Glutamatergic neuron (in vitro differentiated cells): ENCODE measurements at places on chromosomes 7 and 10. TPM values are rescaled to one million over a fixed set of nuclear protein-coding genes. Genes with fewer than 3 reads are reported as not detected.

The NCF1 gene
- total RNA-seq = 0.54 TPM

The HSPB1 gene
- total RNA-seq = 50.4 TPM

The CPA2 gene
- not detected for total RNA-seq

The VWDE gene
- total RNA-seq = 12.4 TPM

The TUBB8 gene
- total RNA-seq = 1.1 TPM

The PRKAR1B gene
- 12.8 TPM for total RNA-seq

The MALRD1 gene
- total RNA-seq = 0.27 TPM

The ZCCHC24 gene
- 3.0 TPM for total RNA-seq

The CHRM2 gene
- total RNA-seq = not detected

The SFTPA1 gene
- not detected for total RNA-seq

DNA sequence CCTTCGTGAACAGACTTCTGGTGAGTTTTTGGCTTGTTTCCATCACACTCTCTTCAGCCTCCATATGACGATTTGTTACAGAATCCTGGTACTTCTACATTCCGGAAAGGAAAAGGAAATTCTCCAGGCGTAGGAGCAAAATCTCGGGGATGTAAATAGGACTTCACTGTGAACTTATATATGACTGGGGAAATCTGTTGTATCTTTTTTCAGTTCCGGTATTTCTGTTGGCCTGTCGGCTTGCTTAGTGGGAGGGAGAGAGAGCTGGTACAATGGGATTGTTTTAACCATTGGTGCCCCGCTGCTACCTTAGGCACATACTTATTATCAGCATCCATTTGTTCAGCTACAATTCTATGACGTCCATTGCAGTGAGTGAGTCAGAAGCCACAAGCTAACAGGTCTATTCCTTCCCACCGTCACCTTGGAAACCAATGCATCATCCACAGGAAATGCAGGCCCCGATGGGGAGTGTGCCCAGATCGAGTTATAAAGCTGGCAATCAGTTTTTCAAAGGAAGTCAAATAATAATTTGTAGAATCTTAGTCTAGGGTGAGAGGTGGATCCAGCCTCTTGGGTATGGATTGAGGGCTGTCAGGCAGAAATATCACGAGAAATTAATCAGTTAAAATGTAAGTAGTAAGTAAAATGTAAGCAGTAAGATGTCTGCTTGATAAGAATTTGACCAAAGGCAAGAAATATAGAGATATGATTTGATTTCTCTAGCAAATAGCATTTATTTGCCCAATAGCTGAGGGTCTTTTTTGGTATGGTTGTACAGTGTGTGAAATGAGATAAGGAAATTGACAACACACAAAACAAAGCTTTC is 92.0 kb upstream of the MKLN1 start:
- no peaks in the 10 kb centered on the region for H3K36me3 ChIP-seq
- no peak overlapping the region for H3K27ac ChIP-seq
- no peaks in the 10 kb centered on the region for H3K4me1 ChIP-seq
- H3K27me3 ChIP-seq = peaks cover 4% of the 10 kb centered on the region
- no peak for DNase-seq

DNA sequence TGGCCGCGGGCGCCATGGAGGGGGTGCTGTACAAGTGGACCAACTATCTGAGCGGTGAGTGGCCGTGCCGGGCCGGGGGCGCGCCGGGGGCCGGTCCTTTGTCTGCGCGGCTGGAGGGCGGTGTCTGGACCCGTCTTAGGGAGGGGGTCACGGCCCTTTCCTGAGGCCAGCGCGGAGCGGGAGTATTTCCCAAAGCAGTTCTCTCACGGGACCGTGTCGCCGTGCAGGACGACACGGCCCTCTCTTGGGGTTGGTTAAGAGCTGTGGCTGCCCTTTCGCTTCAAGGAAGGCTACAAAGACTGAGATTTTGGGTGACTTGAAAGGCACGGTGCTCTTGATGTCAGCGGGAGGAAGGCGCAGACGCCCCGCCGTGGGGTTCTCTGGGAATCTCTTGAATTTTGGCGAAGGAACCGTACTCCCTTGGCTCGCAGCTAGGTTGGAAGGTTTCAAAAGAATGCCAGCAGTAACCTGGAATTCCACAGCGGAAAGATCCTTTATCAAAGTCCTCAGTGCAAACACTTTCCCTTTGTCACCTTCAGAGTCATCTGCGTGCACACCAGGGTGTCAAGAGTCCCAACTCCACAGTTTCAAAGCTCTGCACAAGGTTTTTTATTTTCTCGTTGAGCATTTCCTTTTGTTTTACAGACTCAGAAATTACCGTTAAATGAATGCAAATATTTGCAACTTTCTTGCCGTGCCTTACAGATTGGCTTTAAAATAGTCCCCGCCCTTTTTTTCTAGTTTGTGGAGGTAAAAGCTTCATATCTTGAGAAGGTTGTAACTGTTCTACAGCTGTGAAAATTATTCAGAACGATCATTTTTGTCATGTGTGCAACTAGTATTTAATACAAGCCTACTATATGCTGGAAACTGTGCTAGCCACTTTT is 780 bp downstream of the PLEKHA8 start:
- peak overlapping the region; percentile 95 for H3K27ac ChIP-seq
- no peak for DNase-seq
- peaks cover 14% of the 10 kb centered on the region for H3K4me1 ChIP-seq
- H3K4me3 ChIP-seq = no peak overlapping the region
- H3K27me3 ChIP-seq = peaks cover 4% of the 10 kb centered on the region

- no peaks in the 10 kb centered on the region for H3K36me3 ChIP-seq
- no peak for DNase-seq
- no peak overlapping the region for H3K4me3 ChIP-seq
Observed at GRCh38 chr7:27670676-27671075, 8.0 kb upstream of the HIBADH start.

- H3K36me3 ChIP-seq = no peaks in the 10 kb centered on the region
- peaks cover 10% of the 10 kb centered on the region for H3K4me1 ChIP-seq
- peaks cover 4% of the 10 kb centered on the region for H3K27me3 ChIP-seq
- H3K4me3 ChIP-seq = no peak overlapping the region
- DNase-seq = no peak
Observed at GRCh38 chr7:102101926-102102325, 184.7 kb upstream of the SH2B2 start.

DNA sequence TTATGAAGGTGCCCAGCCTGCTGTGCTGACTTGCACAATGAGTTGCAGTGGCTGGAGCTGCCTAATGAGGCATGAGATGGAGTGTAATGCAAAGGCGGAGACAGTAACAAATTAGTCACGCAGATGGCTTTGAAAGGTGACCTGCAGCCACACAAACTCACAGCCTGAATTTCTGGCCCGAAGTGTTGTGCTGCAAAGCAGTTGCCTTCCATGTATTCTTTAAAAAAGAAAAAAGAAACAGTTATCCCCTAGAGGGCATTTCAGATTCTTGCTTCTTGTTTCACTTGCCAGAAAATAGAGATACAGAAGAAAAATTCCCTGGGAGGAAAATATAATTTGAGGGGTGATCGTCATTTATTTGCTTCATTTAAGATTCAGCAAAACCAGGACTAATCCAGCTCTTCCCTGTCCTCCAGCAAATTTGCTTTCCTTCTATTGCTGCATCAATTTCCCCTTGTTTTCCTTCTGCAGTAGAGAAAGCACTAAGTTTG is 239.9 kb downstream of the ADRA2A start:
- no peak for DNase-seq
- no peak overlapping the region for H3K4me3 ChIP-seq
- H3K27me3 ChIP-seq = no peaks in the 10 kb centered on the region
- peaks cover 12% of the 10 kb centered on the region for H3K4me1 ChIP-seq

GRCh38 chr10:27527666-27528295 is 23.7 kb downstream of the RAB18 start:
- peak overlapping the region; percentile 2 for H3K4me3 ChIP-seq
- no peak for DNase-seq
- H3K4me1 ChIP-seq = peaks cover 70% of the 10 kb centered on the region
- peaks cover 4% of the 10 kb centered on the region for H3K27me3 ChIP-seq
- no peaks in the 10 kb centered on the region for H3K36me3 ChIP-seq
- H3K27ac ChIP-seq = peak overlapping the region; percentile 89

- H3K4me3 ChIP-seq = no peak overlapping the region
- peaks cover 22% of the 10 kb centered on the region for H3K4me1 ChIP-seq
- H3K27me3 ChIP-seq = peaks cover 7% of the 10 kb centered on the region
- H3K27ac ChIP-seq = no peak overlapping the region
Observed at GRCh38 chr7:48634116-48634632, 290.2 kb upstream of the CDC14C start.

DNA sequence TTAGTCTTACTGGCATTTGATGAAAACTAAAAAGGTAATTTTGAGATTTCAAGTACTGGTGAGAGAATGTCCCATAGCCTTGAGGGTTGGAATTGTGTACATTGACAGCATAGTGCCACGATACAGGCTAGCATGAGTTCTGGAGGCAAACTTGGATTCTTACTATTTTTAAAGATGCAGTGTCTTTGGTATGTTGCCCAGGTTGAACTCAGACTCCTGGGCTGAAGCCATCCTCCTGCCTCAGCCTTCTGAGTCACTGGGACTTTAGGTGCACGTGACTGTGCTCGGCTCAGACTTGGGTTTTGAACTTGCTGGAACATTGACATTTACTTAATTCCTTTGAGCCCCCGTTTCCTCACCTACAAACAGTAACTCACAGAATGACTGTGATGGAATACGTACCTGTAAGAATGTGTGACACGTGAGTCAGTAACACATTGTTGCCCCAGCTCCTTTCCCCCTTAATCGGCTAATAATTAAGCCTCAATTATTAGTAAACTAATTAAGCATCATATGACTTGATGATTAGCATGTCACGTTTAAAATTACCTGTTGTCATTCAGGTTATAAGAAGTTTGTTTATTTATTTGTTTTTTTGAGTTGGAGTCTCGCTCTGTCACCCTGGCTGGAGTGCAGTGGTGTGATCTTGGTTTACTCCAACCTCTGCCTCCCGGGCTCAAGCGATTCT is 10.6 kb downstream of the DNAJB6 start:
- H3K4me3 ChIP-seq = no peak overlapping the region
- H3K27ac ChIP-seq = no peak overlapping the region
- no peak for DNase-seq
- H3K36me3 ChIP-seq = no peaks in the 10 kb centered on the region

DNA sequence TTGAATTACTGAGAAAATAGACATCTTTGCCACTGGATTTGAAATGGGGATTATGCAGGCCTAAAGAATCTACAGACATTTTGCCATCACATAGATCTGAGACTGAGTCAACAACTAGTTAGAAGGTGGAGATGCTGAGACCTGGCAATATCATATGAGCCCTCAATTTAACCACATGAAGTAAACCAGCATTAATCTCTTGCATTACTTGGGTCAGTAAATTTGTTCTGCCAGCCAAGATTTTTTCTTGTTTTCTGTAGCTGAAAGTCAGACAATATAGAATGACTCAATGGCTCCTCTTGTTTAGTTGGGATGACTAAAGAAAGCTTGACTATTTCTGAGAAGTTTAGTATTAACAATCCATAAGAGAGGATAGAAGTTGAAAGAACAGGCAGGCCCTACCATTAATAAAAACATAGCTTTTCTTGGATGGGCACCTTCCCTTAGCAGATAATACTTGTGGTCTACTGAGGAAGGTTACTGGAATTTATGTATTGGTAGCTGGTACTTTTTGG is 396.7 kb upstream of the SORCS1 start:
- peaks cover 1% of the 10 kb centered on the region for H3K27me3 ChIP-seq
- DNase-seq = no peak
- H3K4me3 ChIP-seq = no peak overlapping the region
- H3K36me3 ChIP-seq = peaks cover 4% of the 10 kb centered on the region

GRCh38 chr7:25031432-25031831 is 51.5 kb upstream of the OSBPL3 start:
- H3K4me3 ChIP-seq = no peak overlapping the region
- peaks cover 7% of the 10 kb centered on the region for H3K36me3 ChIP-seq
- DNase-seq = no peak
- no peaks in the 10 kb centered on the region for H3K27me3 ChIP-seq

DNA sequence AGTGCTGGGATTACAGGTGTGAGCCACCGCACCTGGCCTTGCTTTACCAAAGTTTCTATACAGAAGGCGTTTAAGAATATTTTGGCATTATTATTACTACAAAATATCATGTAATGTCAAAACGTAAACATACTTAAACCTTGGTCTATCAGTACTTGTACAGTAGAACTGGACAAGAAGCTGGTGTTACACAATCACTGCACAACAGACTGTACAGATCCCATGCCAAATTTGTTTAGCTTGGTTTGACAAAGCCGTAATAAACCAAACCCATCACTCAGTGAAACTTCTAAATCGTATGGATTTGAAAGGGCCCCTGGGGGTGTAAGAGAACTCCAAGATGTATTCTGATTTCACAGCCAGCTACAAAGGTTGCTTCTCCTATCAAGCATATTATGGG is 51.8 kb upstream of the RHEB start:
- DNase-seq = no peak
- no peak overlapping the region for H3K4me3 ChIP-seq
- H3K4me1 ChIP-seq = peaks cover 11% of the 10 kb centered on the region

- H3K27me3 ChIP-seq = peaks cover 13% of the 10 kb centered on the region
- DNase-seq = no peak
- H3K27ac ChIP-seq = no peak overlapping the region
- no peak overlapping the region for H3K4me3 ChIP-seq
- peaks cover 44% of the 10 kb centered on the region for H3K4me1 ChIP-seq
Observed at GRCh38 chr7:101939136-101939695, 121.8 kb downstream of the CUX1 start.

- peak within 1 kb of the TSS; percentile 62 for H3K27ac ChIP-seq
- no peaks in the 10 kb centered on the region for H3K36me3 ChIP-seq
- H3K4me1 ChIP-seq = peaks cover 15% of the 10 kb centered on the region
- DNase-seq = peak; percentile 71
- peak within 1 kb of the TSS; percentile 99 for H3K4me3 ChIP-seq
Observed at GRCh38 chr7:92836489-92836999, at the start of gene CDK6. CDK6 (minus strand) TSS chr7:92836573; CDS start chr7:92833323, 3,250 bp downstream.

DNA sequence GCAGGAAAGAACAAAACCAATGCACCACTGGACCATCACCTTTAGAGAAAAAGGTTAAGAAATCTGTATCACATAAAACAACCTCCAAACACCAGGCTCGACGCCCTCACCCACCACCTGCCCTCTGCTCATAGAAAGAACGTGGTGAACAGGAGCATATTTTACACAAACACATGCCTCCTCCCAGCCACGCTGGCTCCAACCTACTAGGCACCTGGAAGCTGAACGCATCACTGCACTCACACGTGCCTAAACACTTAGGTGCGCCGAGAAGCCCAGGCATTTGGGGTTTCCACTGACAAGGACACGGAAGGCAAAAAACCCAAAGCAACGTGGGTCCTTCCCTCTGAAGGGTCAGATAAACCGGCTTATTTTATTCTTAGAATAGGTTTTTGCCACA is 56.0 kb downstream of the PTPRN2 start:
- H3K4me3 ChIP-seq = no peak overlapping the region
- peaks cover 21% of the 10 kb centered on the region for H3K27me3 ChIP-seq
- H3K4me1 ChIP-seq = peaks cover 33% of the 10 kb centered on the region
- no peak overlapping the region for H3K27ac ChIP-seq
- DNase-seq = no peak
- peaks cover 20% of the 10 kb centered on the region for H3K36me3 ChIP-seq

- peaks cover 19% of the 10 kb centered on the region for H3K4me1 ChIP-seq
- H3K4me3 ChIP-seq = no peak overlapping the region
- no peak for DNase-seq
- H3K27ac ChIP-seq = no peak overlapping the region
- peaks cover 4% of the 10 kb centered on the region for H3K36me3 ChIP-seq
Observed at GRCh38 chr7:106138776-106139175, 26.7 kb upstream of the SYPL1 start.

- peaks cover 3% of the 10 kb centered on the region for H3K4me1 ChIP-seq
- no peak overlapping the region for H3K4me3 ChIP-seq
- peaks cover 18% of the 10 kb centered on the region for H3K36me3 ChIP-seq
- DNase-seq = no peak
Observed at GRCh38 chr7:30428246-30429155, 50.1 kb downstream of the NOD1 start.
